ENCODE measurements at places on chromosomes 4 and X.

GRCh38 chrX:25555521-25555920 is 539.8 kb upstream of the ARX start:
- DNase-seq = no peak

DNA sequence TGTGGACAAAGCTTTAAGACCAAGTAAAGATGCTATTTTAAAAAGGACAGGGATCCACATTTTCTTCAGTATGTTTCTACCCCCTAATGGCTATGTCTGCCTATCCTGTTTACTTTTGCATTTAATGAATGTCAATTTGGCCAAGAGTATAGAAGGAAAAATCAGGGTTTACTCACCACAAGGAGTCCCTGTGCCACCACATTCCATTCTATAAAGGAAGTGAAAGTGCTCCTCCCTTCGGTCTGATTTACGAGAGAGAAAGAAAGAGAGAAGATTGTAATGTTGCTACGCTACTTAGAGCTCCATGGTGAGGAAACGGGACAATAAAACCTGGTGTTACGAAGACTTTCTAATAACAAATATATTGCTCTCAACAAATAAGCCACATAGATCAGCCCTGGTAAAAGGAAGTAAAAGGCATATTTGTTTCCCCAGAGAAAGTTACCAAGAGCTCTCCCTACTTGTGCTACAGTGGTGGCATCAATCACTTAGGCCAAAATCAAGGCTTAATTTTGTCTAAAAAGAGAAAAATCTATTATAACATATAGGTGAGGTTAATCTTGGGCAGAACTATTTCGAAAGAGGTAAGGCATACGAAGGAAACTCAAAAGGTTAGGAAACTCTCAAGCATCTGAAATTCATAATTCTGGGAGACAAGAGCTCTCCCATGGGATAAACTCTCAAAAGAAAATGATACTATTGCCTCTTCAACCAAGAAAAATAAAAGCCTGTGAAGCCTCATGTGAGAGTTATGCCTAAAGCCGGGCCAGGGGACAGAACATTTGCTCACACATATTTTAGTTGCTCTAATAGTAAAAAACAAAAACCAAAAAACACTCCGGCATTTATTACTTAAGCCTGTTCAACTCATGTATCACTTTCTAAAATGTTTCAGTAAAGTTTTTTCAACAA is 29.5 kb downstream of the TAPT1 start:
- no peak for DNase-seq

DNA sequence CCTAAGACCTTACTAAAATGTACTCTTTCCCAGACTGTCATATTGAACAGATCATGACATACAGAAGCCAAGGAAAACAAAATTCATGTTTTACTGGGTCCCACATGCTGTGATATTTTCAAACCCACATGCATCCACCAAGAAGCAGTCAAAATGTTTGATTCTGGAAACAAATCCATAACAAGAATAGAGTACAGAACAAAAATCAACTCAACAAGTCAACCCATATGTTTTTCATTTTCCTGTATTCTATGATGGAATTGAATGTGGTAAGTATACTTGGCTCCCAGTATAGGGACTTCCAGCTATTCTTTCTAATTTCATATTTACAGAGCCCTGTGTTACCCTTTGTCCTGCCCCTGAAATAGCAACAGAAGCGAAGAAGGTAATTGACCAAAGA is 106.8 kb downstream of the COL25A1 start:
- DNase-seq = no peak

DNA sequence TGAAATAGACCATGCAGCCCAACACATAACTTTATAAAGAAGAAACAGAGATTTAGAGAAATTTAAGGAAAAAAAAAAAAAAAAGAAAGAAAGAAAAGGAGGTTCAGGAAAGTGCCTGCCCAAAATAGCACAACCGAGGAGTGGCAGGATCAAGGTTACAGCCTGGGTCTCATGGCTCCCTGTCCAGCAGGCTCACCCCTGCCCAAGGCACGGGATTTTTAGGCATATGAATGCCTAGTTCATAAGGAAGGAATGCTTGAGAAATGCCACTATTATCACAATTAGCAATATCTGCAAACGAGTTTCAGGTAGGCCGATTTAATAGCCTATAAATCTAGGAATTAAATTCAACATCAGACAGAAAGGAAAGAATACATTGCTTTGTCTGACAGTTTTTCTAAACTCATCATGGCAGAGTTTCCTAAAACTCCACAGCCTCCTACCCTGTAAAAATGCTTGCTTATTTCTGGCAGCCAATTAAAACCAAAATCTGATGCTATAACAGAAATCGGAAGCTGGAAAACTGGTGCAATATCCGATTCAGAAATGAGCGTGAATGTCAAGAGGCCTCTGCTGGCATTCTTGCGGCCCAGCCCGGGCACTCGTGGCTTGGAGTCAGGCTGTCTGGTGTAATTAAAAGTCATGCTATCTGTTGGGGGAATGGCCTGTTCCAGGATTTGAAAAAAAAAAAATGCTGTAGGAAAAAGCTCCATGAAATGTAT is 63.5 kb downstream of the GEMIN8 start:
- no peak for DNase-seq

GRCh38 chr4:16684097-16684496 is 214.3 kb downstream of the LDB2 start:
- no peak for DNase-seq

DNA sequence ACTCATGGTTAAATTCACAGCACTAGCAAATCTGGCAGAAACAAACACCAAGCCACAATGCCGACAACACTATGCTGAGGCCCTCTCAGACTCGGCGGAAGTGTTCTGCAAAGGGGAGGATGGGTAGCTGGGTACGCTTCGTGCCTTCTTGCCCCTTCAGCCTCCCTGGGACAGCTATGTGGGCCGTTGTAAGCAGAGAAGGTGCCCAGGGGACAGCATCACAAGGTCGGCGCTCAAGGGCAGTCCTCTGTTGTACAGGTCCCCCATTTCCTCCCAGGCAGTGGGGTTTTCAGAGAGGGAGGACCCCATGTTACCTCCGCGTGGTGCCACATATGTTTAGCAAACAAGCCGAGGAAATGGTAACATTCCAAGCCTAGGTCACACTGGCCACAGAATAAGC is 173.6 kb downstream of the AFAP1 start:
- DNase-seq = no peak

DNA sequence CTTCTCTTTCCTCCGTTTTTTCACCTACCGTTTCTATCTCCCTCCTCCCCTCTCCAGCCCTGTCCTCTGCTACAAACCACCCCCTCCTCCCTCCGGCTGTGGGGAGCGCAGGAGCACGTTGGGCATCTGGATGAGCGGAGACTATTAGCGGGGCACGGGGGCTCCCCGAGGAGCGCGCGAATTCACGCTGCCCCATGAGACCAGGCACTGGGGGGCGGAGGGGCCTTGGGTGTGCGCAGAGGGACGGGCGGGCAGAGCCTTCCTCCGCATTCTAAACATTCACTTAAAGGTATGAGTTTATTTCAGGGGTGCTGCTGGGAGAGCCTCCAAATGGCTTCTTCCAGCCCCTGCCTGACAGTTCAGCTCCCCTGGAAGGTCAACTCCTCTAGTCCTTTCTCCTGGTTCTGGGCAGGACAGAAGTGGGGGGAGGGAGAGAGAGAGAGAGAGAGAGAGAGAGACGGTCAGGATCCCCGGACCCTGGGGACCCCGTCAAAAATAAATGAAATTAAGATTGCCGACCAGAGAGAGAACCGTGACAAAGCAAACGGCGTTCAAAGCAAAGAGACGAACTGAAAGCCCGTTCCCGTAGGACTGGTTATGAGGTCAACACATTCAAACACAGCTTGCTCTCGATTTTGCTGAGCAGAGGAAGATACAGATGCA is 5.0 kb downstream of the SHOX start:
- DNase-seq = no peak

DNA sequence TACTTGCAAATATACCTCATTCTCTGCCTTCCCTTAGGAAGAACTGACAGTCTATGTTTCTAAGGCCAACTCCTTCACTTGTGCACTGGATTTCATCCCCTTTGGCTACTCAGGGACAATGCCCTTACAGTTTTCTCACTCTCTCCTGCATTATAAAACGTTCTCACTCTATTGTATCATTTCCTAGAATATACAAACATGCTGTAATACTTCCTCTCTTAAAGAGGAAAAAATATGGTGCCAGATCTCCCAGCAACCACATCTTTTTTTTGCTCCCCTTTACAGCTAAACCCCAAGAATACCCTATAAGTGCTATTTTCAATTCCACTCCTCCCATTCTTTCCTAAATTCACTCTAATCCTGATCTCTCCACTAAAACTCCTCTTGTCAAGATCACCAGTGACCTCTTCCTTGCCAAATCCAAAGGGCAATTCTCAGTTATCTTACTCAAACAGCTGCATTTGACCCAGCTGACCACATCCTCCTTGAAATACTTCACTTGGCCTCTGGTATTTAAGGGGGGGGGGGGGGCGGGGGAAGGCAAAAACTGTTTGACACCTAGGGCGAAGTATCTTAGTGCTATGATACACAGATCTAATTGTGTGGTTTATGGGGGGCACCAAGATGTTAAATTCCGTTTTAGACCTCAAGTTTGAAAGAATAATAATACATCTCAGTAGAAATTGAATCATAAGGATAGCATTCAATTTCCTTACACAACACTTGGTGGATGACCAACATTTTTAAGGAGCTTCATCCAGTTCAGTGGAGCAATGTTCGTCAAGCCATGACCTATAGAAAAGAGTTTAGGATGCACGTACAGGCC is 1.6 kb downstream of the RCHY1 start:
- DNase-seq = no peak

DNA sequence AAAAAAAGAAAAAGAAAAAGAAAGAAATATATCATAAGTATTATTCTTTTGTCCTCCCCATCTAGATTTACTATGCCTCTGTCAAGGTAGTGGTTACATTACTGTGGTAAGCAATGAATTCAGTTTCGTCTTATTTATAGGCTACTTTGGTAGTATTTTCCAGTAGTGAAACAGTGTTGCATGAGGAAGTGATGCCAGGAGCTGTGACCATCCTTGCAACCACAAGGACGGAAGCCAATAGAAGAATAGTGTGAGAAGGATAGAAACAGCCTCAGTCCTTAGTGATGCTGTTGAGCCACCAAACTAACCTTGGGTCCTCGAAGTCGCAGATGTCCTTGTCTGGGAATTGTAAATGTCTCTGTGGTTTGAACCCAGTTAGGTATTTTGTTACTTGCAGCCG is 328.5 kb downstream of the PPP3CA start:
- DNase-seq = no peak

- DNase-seq = no peak
Observed at GRCh38 chrX:15751155-15751819, 13.2 kb downstream of the CA5B start.

- no peak for DNase-seq
Observed at GRCh38 chrX:56232221-56233082, at the start of gene KLF8. KLF8 (plus strand) TSS chrX:56232356; CDS start chrX:56233335, 979 bp downstream.

DNA sequence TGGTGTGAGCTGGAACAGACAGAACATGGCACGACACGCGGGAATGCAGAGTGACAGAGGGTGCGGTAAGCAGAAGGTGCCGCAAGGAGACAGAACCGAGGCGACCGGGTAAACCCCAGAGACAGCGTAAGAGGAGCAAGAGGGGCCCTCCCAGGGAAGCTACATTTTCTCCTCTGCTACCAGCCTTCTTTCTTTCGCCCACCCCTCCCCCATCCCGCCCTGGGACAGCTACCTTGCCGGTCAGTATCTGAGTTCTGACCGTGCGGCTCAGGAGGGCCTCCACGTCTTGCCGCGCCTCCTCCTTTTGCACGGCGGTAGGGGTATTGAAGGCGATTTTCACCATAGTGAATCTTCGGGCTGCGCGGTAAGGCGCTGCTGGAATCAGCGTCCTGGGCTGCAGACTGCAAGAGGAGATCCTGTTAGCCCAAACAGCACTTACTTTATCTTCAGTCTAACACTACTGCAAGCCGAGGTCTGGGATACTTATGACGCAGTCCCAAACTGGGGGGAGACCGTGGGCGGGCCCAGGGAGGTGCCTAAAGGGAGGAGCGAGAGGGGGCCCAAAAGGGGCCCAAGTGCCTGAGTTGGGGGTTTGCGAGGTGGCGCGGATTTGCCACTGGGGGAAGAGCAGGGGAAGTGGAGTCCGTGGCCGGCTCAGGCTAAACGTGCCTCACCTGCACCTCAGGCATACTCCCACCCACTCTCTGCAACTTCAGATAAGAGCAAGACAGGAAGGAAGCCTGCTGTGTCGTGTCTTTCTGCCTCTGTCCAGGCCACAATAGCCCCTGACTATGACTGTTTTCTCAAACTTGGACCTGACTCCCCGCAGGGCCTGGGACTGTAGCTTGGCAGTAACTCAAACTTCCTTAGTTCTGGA is at the start of gene ITM2A:
ITM2A (minus strand) TSS at position 462 of the 877 bp plus-strand sequence; CDS start at position 343, 119 bp downstream.
- DNase-seq = no peak

DNA sequence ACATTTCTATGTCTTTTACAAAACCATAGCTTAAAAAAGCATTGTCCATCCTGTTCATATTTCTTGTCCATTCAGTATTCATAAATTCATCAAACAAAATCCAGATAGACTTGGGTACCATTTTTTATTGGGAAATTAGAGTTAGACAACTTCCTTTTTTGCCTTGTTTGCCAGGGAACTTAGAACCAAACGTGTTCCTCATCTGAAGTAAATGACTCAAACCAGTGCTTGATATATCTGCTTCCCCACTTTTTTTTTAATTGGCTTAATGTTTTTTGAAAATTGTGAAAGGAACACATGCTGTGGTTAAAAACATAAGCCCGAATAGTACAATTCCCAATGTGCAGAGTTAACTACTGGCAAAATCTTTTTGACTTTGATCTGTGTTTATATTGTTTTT is 44.2 kb downstream of the DLG3 start:
- DNase-seq = no peak

- no peak for DNase-seq
Observed at GRCh38 chrX:19794690-19795089, 92.7 kb downstream of the SH3KBP1 start.

GRCh38 chr4:151960449-151961230 is 199.8 kb upstream of the GATB start:
- no peak for DNase-seq

GRCh38 chr4:54400802-54401201 is 171.7 kb downstream of the PDGFRA start:
- no peak for DNase-seq

- no peak for DNase-seq
Observed at GRCh38 chr4:99763635-99764101, 53.0 kb upstream of the DAPP1 start.

- no peak for DNase-seq
Observed at GRCh38 chrX:54865208-54865607, 55.4 kb upstream of the TRO start.

- DNase-seq = no peak
Observed at GRCh38 chr4:122917731-122918130, 4.7 kb downstream of the NUDT6 start.

DNA sequence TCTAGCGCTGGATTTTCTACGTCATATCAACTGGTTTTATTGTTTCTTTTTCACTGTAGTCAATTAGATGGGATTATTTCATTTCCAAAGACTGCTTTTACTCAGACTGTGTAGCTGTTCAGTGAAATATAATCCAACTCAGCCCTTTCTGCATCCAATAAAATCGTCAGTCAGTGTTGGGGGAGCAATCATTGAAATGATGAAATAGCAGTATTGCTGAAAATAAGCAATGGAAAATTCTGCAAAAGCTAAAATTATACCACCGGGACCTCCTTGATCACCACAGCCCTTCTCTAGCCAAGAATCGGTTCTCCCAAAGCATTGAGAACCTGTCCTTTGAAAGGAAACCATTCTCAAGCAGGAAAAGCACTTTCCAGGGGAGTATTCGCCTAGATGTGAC is 243.1 kb upstream of the TENM3 start:
- no peak for DNase-seq

All from NCI-H1694 treated with DMSO at 0.1 percent for 48 hours (cell line).